ENCODE measurements at places on chromosomes 7 and 10.
A peak's percentile ranks its signal among the peaks of the same experiment; 100 is the strongest.

DNA sequence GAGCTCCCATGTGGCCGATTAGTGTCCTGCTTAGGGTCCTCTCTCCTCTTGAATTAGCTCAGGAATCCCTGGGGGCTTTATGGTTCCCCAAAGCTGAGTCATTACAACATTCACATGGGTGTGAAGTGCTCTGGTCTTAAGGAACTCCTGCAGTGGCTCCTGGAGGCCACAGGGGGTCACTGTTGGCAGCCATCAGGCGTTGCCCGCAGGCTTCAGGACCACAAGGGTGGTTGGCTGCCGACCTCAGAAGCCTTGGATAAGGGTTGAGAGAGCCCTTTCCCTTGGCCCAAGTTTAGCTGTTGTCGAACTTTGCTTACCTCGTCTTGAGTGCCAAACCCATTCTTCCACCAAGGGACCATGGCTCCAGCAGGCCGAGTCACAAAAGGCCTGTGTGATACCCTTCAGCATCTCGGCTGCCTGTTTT is 61.7 kb downstream of the SH2D4B start:
- peak; percentile 8 for DNase-seq

DNA sequence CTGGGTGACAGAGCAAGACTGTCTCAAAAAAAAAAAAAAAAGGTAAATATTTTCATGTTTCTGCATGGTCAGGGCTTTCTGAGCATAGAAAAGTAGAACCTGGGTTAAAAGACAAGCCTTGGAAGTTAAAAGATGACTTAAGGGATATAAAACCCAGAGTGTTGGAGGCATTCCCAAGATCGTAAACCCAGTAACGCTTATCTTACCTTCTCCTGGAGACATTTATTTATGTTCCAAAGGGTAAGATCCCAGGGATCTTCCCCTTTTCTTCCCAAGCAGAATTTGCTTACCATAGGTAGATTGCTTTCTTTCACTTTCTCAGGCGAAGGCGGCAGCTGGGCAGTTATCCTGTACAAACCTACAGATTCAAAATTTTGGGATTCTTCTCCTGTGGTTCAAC is 22.2 kb downstream of the SUGCT start:
- DNase-seq: no peak

DNA sequence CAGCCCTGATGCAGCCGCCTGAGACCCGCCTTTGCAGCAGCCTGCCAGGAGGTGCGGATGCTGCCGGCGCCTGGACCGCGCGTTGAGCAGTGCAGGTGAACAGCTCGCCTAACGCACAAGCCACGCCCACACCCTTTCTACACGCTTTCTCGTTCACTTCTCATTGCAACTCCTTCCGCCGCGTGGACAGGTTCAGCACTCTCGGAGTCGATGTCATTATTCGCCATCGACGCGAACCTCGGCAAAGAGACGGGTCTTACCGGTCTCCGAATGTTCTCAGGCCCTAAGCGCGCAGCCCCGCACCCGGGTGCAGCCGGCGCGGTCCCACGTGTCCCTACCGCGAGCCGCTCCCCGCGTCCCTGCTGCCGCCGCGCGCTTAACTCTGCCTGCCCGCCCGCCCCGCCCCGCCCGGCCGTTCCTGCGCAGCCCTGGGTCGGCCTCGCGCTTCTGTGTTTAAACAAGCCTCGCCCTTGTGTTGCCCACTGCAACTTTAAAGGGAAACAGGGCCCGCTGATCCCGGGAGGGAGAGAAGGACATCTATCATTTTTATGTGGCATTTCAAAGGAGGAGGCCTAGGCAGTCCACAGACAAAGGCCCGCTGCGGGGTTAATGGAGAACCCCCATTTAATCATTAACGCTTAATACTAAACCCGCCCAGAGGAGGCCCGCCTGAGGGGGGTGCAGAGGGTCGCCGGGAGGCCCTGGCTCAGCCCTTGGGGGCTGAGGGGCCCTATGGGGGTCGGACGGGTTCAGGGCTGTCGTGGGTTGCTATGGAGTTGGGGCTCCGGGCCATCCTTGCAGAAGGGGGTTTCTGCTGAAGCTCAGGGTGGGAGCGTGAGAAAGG is 128.5 kb downstream of the WDR11 start:
- no peak for DNase-seq

- peak; percentile 94 for DNase-seq
Observed at GRCh38 chr7:158414486-158414961, 173.1 kb downstream of the PTPRN2 start.

DNA sequence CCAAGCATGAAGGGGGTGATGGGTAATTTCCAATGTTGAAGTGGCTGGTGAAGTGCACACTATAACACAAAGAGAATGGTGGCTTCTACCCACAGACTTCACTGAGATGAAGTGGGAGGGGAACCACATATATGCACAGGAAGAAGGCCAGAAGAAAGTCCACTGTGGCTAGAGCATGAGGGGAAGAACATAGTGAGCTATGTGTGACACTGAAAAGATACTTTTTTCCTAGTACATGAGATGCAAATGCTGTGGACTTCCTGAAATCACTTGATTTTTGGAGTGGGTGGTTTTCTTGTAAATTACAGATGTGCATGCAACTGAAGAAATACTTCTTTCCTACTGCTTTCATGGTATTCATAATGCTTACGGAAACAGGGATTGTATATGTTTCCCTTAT is 115.6 kb upstream of the PHYHIPL start:
- no peak for DNase-seq

DNA sequence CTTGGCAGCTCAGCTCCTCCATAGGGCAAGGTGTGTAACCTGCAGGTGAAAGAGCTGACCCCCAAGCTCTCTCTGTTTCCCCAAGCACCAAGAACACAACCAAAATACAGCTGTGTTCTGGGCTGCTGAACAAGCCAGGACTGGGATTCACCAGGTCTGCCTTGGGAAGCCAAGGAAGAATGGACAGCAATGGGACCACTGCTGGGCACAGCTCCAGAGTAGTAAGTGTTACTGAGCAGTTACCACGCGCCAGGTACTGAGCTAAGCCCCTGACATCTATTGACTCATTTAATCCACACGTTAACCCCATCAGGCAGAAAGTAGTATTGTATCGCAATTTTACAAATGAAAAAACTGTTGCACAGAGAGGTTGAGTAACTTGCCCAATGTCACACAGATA is 168.3 kb downstream of the GRID1 start:
- no peak for DNase-seq

DNA sequence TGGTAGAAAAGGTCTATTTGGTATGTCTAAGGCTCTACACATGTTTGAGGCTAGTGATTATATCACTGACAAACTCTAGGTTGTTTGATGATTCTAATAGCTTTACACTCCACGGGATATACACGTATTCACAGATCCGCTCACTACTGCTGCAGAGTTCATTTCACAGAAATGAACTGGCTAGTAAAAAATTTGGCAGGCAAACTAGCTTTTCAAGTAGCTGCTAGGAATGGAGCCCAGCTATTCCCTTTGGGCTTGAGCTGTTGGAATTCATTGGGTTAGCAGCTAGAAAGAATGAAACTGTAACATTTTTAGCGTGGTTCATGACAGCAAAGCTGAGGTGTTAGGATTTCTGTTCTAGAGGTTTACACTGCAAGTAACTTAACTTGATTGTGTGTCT is 37.6 kb downstream of the R3HCC1L start:
- no peak for DNase-seq

GRCh38 chr7:157769086-157769485 is 432.3 kb downstream of the DNAJB6 start:
- DNase-seq: no peak

DNA sequence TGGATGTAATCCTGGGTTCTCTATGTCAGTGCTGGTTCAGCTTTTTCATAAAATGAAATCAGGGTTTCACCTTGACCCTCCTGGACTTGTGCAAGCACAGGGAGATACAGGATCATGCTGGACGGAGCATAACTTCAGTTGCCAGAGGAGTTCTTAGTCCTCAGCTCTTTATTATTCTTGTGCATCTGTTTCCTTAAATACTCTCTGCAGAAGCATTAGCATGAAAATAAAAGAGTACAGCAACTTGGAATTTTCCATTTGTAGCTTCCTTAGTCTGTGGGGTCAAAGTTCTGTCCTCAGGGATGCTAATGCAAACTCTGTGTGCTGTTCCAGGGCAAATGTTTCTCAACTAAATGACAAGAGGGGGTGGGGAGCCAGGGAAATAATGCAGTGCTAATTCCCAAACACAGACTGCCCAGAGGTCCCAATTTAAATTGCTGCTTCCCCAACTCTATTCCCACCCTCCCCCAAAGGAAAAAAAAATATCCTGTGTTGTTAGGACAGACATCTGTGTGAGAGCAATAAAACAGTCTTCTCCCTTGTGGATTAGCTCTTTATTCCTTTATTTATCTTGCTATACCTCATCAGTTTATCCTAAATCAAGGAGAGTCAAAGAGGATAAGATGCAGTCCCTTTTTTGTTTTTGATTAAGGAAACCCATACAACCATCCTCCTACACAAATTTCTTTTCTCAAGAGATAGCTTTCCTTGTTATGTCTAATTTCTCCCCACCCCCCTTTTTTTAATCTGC is 905.0 kb downstream of the LRMDA start:
- DNase-seq: peak; percentile 16

- DNase-seq: no peak
Observed at GRCh38 chr10:70381471-70382421, 679 bp downstream of the LRRC20 start.

- DNase-seq: no peak
Observed at GRCh38 chr10:97058521-97058920, 127.2 kb downstream of the SLIT1 start.

DNA sequence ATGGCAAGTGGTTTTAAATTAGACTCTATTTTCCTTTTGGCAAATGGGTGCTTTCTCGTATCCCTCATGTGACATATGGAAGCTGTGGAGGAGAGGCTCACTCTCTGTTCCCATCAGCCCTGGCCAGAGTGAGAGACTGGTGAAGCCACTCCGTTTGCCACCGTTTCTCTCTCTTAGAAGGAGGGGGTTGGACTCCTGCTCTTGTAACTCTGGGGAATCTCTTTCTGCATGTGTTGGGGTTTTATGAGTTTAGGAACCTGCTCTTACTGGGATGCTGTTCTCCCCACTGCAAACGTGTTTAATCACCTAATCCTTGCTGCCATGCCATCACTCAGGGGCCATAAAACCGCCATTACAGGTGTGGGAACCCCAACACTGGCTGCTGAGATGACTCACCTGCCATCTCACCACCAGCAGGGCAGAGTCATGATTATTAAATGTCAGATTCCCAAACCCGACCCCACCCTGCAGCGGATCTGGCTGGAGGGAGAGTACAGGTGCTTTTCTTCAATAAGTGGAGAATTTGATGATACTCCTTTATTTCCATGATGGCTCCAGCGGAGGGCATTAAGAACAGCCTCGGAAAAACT is 103.2 kb downstream of the ADCY1 start:
- no peak for DNase-seq

DNA sequence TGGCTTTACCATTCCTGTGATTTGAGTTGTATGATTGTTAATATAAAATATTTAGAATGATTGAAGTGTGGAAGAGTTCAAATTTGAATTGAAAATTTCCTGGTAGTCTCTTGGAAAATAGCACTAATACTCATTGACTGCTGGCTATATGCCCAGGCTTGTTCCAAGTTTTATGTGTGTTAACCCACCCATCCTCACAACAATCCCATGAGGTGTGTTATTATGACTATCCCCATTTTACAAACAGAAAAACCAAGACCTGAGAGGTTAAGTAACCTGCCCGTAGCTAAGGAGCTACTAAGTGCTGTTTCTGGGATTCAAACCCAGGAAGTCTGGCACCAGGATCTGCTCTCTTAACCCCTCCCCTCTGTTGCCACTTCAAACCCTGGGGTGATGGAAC is 213.9 kb downstream of the CREB5 start:
- DNase-seq: no peak

DNA sequence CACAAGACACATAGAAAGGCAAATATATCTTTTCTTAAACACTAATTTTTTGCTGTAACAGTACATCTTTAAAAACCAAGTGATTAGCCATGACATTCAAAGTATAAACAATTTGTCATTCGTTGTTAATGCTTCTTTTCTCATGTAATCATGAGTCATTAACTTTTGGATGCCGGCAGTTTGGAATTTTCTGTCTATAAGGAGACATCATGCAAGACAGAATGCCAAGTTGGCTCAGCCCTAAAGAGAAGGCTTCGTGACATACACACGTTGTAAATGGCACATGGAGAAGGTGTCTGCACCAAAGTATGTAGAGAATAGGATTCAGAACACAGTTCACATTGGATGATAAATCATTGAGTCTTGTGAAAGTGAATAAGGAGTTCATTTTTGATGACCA is 35.9 kb downstream of the CCDC3 start:
- no peak for DNase-seq

GRCh38 chr7:113922049-113922448 is 3.2 kb upstream of the PPP1R3A start:
- no peak for DNase-seq

DNA sequence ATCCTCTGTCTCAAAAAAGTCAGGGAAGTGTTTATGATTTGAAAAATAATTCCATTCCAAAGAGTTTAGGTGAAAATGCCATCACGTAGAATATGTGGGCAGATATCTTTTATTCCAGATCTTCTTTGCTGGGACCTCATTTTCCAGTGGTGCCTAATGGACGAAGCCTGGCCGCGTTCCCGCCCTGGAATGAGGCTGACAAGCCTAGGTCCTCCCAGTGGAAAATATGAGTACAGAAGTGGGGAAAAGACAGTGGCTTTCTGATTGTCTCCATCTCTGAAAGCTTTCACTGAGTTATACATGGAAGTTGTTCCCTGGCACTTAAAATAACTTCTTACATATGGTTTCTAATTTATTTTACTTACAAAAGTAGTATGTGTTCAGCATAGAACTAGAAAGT is 139.4 kb downstream of the TACC2 start:
- DNase-seq: no peak

- DNase-seq: no peak
Observed at GRCh38 chr7:36287371-36288241, 102.1 kb upstream of the ANLN start.

GRCh38 chr7:151242159-151243044 is 6.1 kb downstream of the SMARCD3 start:
- no peak for DNase-seq

DNA sequence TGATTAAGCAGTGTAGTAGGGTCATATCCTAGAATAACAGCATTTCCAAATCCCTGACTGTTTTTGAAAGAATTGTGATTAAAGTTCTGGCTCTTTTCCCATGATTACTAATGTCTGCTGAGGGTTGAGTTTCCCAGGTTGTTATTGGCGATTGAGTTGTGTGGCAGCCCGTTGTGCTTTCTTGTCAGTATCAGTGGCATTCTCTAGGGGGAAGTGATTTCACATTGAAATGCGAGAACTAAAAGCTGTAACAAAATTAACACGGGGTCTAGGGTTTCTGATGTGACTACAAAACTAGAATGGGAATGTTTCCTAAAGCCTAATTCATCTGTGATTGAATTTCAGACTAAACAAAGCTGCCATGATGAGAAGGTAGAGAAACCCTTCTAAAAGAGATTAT is 349.4 kb downstream of the EXOC4 start:
- DNase-seq: no peak

Data from putamen (tissue), 1 donor.